NCI-H1930 (cell line): ENCODE measurements at places on chromosomes 6 and 20.

DNA sequence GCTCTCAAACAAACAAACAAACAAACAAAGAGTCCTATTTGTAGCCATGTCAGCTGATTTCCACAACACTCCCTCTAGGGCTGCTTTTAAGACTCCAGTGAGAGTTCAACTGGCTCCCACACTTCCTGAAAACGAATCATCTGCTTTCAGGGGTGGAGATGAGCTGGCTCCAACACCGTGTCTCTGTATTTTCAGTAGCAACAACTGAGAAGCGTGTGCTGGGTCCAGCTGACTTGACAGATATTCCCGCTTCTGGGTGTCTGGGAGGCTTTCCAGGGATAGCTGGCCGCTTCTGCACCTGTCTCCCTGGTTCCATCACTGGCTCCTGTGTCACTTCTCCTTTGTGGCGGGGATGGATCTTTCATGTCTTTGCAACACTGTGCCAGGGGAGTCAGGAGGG, 272.5 kb upstream of the SOX4 start:
- DNase-seq = no peak

- no peak for DNase-seq
Measured at GRCh38 chr20:62044631-62045030, 21.1 kb downstream of the TAF4 start.

GRCh38 chr6:91155129-91155785, 568.4 kb upstream of the MAP3K7 start:
- DNase-seq = no peak

DNA sequence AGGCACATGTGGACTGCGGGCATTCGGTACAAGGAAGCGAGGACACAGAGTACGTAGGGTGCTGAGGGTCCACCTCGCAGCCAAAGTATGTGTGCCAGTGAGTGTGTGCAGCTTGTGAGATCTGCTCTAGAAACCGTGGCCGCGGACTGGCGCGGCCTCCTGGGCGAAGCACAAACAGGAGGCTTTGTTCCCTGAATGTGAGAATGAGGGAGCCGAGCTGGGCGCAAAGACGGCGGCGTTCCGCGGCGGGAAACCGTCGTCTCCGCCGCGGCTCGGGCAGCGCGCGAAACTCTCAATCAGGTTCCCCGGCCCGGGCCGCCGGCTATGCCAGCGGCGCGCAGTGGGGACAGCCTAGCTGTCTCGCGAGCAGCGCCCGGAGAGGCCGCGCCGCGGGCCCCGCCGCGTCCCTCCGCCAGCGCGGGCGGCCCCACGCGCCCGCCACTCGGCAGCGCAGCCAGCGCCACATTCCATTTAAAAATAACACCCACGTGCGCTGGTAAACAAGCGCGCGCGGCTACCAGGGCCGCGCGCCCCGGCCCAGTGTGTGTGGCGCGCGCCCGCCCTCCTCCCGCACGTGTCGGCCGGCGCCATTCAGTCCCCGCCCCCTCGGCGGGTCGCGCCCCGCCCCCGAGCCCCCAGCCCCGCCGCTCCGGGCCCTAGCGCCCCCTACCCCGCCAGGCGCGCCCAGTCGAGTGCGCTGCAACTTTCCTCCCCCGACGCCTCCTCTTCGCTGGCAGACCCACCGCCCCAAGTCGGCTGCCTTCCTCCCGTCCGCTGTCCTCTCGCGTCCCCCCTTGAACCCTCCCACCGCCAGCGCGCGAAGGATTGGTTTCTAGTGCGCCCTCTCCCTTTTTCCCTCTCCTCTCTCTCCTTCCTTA, 3.0 kb upstream of the FOXO3 start:
- DNase-seq = no peak

DNA sequence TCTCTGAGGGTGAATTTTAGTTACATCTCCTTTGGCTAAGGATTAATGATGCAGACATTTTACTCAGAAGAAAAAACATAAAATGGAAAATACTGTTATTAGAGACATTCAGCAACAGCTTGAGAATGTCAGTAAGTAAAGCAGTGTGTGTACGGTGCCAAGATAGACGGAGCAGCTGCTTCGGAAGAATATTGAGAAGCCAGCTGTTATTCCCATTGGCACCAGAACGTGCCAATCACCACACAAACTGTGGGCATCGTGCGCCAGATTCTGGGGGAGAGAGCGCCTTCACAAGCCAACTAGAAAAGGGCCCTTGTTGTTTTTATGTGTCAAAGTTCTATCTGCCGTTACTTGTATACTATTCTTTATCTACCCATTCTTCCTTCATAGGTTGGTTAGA, 163.4 kb downstream of the MTFR2 start:
- DNase-seq = no peak

DNA sequence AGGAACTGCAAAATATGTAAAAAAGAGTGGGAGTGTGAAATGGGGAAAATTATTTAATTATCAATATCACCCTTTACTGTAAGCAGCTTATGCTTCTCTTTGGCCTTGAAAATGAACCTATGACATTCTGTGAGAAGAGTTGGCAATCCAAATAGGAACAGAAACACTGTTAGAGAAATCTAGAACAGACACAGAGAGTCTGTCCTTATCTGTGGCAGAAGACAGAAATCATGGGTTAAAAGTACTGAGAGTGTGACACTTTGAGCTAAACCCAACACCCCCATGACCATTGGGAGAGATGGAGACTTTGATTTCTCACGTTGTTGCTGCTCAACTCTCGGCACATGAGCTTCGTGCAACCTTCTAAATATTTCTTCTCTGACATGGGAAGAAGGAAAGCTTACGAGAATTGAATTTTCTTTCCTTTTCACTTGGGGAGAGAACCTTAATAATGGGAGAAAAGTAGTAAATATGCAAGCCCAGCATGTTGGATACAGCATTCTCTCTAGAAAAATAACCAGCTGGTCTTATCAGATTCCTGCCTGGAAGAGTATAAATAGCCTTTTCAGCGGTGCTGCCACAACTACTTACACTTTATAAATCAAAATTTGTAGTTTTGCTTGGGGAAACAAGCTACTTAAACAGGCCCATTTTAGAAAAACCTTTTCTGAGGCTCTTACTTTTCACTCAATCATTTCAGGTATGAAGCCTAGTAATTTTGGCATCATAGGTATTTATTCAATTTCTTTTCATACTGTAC, 49.4 kb upstream of the NOX3 start:
- no peak for DNase-seq

DNA sequence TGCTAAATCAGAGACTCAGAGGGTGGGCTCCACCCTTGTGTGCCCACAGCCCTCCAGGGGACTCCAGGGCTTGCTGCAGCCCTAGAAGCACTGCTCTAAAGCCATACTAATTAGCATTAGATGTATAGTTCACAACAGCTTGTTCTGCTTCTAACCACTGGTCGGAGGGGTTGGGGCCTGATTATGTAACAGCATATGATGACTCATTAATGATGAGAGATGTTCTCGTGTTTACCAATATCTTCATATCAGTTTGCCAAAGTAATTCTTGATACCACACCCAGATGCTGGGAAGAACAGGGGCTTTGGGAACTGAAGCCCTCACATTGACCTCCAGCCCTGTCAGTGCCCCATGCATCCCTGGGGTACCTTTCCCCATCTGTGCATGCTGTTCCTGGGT, 104.1 kb upstream of the FOXA2 start:
- no peak for DNase-seq

DNA sequence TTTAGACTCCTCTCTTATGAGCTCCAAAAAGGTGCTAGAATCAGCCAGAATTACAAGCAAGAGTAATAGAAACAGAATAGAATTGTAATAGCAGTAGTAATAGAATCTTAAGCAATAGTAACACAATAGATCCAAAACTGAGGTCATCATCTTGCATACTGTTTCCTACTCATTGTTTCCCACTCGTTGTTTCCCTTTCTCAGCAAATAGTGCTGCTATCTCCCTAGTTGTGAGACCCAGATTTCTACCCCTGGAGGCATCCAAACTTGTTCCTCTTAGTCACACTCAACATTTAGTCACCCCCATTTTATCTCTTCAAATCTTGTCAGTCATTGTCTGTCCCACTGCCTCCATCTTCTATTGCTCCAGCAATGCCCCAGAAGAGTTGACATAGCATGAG, 356.9 kb upstream of the MARCKS start:
- DNase-seq = no peak

GRCh38 chr20:11063444-11063843, 389.6 kb upstream of the JAG1 start:
- DNase-seq = no peak

DNA sequence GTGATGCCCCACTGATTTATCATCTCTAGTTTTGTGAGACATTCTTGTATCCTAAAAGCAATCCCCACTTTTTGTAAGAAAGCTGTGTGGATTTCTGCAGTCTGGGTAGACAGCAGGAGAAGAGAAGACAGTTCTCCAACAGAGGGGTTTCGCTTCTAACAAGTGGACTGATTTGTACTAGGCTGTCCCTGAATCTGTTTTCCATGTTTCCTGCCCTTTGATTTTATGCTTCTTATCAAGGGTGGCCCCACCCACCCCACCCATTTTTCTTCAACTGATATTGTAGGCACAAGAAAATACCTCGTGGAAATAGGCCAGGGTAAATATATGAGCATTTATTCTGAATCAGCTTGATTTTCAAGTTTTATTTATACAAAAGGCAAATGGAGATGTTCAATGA, 25.7 kb upstream of the JAG1 start:
- DNase-seq = no peak

- no peak for DNase-seq
Measured at GRCh38 chr6:130396722-130397121, 30.9 kb downstream of the TMEM200A start.

DNA sequence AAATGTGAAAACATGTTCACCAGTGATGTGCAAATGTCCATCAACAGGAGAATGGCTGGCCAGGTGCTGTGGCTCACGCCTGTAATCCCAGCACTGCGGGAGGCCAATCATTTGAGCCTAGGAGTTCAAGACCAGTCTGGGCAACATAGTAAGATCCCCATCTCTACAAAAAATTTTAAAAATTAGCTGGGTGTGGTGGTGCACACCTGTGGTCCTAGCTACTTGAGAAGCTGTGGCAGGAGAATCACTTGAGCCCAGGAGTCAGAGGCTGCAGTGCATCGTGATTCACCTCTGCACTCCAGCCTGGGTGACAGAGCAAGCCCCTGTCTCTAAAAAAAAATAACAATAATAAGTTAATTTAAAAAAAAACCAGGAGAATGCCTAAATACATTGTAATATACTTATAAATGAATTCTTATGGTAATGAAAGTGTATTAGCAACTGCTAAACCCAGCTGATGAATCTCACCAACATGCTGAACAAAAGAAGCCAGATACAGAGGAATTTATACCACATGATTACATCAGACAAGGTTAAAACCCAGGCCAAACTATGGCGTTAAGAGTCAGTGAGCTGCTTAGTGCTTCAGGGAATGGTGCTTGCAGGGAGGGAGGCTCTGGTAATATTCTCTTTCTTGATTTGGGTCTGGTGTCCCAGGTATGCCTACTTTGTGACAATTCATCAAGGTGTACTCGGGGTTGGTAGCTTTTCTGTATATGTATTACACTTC, 36.4 kb downstream of the RPP40 start:
- no peak for DNase-seq

GRCh38 chr20:9515741-9516233, 1.4 kb downstream of the LAMP5 start:
- no peak for DNase-seq

DNA sequence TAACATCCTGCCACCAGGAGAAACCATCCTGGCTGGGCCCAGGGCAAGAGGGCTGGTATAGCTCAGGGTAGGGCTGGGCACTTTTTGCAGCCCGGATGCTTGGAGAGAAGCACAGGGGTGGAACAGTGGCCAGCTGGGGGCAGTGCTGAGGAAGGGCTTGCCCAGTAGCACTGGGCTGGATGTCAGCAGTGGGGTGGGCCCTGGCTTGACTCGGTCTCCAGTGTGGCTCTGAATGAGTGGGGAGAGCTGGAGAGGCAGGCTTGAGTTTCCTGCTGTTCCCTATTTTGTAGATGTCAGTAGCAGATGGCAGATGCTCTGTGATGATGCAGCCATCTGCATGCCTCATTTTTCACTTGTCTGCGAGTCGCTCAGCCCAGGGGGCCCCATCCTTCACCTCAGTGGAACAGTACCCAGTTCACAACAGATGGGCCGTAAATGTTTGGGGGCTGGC, 56.3 kb upstream of the TULP1 start:
- DNase-seq = no peak

DNA sequence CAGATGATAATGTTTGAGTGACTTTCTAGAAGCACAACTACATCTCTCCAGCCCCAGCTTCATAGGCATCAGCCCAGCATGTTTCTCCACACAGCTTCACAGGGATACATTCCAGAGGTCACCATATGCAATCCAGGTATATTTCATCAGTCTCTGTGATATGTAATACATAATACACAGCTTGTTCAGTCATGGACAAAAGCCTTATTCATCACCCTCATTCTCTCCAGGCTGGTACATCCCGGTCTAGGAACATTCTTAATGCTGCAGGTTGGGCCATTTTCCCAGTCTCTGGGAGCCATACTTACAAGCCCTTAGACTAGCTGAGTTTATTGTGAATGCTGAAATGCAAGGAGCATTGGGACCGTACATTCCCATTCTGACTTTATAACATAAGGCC, 169.4 kb downstream of the TMEM200A start:
- no peak for DNase-seq
